Omental fat pad (tissue), 4 donors: ENCODE measurements at places on chromosomes 12 and 14.

DNA sequence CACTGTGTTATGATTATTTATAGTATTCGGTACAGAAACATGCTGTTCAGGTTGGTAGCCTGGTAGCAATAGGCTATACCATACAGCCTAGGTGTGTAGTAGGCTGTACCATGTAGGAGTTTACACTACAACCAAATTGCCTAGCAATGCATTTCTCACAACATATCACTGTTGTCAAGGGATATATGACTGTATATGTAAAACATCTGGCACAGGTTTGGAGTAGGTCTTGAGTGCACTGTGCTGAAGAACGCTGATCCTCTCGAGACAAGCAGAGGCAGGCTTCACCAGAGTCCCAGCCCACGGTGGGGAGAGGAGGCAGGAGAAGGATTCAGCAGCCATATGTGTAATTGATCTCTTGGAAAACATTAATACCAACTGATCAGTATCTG lies 15.0 kb upstream of the TBX5 start:
- DNase-seq: no peak

DNA sequence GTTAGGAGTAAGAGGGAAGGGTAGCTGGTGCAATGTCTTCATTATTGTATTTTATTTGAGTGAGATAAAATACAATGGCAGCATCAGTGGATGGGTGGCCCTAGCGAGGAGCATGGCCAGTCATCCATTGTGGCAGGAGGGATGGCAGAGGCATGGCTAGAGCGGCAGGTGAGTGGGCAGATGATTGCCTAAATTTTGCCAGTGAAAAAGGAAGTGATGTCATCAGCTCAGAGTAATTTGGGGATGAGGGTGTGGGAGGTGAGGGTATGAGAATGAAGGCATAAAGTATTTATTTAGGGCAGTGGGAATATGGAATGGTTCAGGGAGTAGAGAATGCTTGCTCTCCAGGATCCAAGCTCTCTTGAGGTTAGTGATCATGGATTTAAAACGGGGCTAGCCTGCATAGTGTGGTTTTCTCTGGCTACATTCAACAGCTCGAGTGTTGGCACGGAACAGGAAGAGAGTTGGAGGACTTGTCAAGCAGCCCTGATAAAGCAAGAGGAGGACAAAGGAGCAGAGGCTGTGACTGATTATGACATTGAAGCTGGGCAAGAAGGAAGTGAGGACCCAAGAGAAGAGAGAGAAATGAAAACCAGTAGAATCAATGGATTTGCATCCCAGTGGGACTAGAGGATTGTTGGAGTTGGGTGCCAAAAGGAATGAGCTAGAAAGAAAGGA lies 18.7 kb upstream of the SERPINA6 start:
- no peak for DNase-seq

GRCh38 chr12:123808167-123808566 lies 46.1 kb downstream of the DNAH10 start:
- DNase-seq: no peak

DNA sequence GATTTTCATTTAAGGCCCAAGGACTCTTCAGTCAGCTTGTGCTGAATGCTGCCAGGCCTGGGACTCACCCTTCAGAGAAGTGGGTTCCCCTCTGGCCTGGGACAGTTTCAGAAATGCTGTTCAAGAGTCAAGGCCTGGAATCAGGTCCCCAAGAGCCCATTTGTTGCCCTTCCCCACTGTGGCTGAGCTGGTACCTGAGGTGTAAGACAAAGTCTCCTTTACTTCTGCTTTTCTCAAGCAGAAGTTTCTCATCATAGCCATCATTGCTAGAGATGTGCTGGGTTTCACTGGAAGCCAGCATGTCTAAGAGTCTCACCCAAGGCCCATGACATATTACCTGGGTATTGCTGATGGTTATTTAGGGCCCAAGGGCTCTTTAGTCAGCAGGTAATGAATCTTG lies 8.9 kb downstream of the FANCM start:
- DNase-seq: no peak

GRCh38 chr12:48300774-48301173 lies 49.9 kb downstream of the ZNF641 start:
- no peak for DNase-seq

DNA sequence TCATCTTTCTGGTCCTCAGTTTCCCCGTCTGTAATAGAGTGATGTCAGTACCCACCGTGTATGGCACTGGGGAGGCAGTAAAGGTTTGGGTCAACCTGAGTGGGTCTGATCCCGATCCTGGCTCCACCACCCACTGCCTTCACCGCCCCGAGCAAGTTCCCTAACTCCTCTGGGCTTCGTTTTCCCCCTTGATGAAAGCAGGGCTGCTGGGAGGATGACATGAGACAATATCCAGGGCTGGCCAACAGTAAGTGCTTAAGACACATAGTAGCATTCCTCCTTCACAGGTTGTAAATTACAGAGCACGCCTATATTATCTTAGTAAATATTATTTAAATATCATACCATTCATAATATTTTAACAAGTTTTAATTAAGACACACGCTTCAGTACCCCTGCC lies 595 bp downstream of the PLEK2 start:
- DNase-seq: no peak

GRCh38 chr14:58640959-58641358 lies 3.2 kb downstream of the DACT1 start:
- DNase-seq: no peak

- DNase-seq: peak; percentile 60
Measured at GRCh38 chr12:119876761-119877638, at the start of gene CIT. Gene CIT (minus strand): TSS chr12:119877320. CDS start chr12:119876168, 1,152 bp downstream.

DNA sequence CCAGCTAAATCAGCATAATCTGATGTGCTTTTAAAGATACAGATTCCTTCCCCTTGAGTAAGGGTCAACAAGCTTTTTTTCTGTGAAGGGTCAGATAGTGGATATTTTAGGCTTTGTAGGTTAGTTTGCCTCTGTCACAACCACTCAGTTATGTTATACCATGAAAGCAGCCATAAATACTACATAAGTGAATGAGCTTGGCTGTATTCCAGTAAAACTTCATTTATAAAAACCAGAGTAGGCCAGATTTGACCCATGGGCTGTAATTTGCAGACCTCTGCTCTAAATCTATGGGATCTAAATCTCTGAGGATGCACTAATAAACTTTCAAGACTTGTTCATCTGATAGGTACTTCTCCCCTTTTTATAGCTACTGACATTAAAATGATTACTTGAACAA lies 47.7 kb downstream of the LEMD3 start:
- no peak for DNase-seq

GRCh38 chr12:130132831-130133511 lies 29.3 kb upstream of the FZD10 start:
- no peak for DNase-seq

GRCh38 chr14:104428333-104428851 lies 151.2 kb upstream of the C14orf180 start:
- DNase-seq: peak; percentile 6

DNA sequence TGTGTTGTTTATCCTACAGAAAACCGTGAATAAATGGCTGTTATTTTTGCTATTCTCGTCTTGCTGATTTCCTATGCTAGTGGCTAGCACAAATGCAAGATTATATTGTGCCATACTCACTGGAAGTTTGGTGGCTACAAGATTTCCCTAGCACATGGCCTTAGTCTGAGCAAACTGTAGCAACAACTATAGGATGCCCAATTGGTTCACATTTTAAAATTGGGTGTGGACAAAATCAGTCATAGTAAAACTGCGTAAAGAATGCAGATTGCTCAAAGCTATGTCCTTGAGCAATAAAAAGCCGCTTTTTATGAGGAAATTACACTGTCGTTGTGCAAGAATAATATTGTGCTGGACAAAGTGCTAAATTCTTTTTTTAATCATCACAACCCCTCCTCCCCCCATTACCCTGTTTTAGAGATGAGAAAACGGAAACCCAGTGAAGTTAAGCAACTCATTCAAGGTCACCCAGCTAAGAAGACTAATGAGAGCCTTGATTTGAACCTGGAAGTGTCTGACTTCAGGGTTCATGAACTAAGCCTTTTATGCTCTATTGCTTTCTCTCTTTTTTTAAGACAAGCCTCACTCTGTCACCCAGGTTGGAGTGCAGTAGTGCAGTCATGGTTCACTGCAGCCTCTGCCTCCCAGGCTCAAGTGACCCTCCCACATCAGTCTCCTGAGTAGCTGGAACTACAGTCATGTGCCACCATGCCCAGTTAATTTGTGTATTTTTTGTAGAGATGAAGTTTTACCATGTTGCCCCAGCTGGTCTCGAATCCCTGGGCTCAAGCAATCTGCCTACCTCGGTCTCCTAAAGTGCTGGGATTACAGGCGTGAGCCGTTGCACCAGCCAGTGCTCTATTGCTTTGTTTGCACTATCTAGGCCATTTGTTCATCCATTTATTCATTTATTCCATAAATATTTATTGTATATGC lies 73.6 kb downstream of the SRGAP1 start:
- no peak for DNase-seq

- DNase-seq: no peak
Measured at GRCh38 chr12:100503228-100503628, 29.6 kb downstream of the NR1H4 start.

- DNase-seq: no peak
Measured at GRCh38 chr12:82350161-82350560, 8.0 kb downstream of the CCDC59 start.

GRCh38 chr12:105051981-105052380 lies 32.3 kb downstream of the ALDH1L2 start:
- DNase-seq: no peak

DNA sequence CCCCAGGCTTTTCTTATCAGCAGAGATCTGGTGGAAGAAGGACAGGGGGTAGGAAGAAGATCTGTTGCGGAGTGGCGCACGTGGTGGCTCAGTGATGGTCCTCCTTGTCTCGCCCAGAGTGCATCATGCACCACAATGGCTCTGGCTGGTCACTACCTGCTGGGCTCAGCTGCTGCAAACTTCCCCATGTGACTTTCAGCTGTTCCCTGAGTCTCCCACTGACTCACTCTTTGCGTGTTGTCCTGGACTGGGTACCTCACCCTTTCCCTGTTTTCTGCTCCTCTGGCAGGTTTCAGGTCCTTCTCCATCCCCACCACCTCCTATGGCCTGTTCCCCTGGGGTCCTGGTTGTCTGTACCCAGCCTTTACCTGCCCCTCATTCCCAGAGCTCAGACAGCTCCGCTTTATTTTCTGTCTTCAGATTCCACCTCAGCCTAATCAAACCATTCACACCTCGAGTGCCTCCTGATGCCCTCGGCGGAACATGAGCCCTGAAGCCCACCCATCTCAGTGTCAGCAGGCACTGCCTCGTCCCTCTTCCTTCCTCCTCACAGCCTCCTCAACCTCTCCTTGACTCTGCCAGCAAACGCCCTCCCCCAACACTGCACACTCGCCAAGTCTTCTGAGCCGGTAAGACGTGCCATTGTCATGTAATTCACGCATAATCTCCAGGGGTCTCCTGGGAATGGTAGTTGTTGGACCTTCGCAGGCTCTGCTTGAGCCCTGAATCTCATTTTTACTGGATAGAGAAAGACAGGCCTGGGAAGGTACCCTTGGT lies 1.8 kb downstream of the C1R start:
- DNase-seq: no peak

- no peak for DNase-seq
Measured at GRCh38 chr12:113070117-113070906, 13.8 kb downstream of the DTX1 start.

GRCh38 chr12:118544569-118544968 lies 168.2 kb downstream of the SUDS3 start:
- DNase-seq: no peak

- DNase-seq: no peak
Measured at GRCh38 chr12:30437044-30437443, 258.6 kb downstream of the IPO8 start.

- DNase-seq: no peak
Measured at GRCh38 chr12:28257411-28257810, 67.2 kb downstream of the CCDC91 start.

DNA sequence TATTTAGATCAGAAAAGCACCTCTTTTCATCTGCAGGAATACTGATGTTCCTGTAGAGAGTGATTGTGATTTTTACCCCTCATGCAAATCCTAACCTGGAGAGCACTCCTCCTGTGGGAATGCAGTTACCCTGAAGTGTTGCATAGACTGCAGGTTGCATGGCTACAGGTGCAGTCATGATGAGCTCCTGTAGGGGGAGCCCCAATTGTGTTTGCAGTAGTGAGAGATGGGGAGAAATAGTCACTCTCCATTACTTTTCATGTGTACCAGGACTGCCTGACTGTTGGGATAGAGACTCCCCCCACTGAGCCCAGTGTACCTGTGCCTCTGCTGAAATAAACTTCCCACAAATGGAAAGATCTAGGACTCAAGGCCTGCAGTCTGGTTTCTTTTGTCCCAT lies 1086.5 kb downstream of the SLC6A15 start:
- DNase-seq: no peak

GRCh38 chr12:13536219-13536910 lies 339.8 kb downstream of the EMP1 start:
- no peak for DNase-seq

GRCh38 chr12:75390156-75390898 lies 562 bp upstream of the GLIPR1L2 start:
- DNase-seq: no peak

GRCh38 chr14:51462182-51462581 lies 189.5 kb upstream of the FRMD6 start:
- DNase-seq: no peak

DNA sequence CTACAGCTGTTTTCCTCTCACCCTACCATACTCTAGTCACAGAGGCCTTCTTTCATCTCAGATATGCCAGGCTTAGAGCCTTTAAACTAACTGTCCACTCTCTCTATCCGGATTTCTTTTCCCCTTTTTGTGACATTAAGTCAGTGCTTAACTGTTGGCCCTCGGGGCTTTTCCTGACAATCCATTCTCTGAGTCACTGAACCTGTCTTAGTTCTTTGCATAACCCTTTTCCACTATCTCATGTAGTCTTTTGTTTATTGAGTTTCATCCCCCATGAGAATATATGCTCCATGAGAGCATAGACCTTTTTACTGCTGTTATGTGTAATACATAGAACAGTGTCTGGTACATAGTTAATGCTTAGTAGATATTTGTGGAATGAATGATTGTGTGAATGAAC lies 68.7 kb downstream of the PLEKHA5 start:
- no peak for DNase-seq
